Natural killer cell treated with Interleukin-12 subunit alpha and Interleukin-12 subunit beta and Interleukin-15 and Interleukin-18, amount 100 ng/mL, for 72 hours (primary cell): ENCODE measurements at places on chromosomes 2 and 18. TPM values are rescaled to one million over a fixed set of nuclear protein-coding genes. Genes with fewer than 3 reads are reported as not detected.

DNA sequence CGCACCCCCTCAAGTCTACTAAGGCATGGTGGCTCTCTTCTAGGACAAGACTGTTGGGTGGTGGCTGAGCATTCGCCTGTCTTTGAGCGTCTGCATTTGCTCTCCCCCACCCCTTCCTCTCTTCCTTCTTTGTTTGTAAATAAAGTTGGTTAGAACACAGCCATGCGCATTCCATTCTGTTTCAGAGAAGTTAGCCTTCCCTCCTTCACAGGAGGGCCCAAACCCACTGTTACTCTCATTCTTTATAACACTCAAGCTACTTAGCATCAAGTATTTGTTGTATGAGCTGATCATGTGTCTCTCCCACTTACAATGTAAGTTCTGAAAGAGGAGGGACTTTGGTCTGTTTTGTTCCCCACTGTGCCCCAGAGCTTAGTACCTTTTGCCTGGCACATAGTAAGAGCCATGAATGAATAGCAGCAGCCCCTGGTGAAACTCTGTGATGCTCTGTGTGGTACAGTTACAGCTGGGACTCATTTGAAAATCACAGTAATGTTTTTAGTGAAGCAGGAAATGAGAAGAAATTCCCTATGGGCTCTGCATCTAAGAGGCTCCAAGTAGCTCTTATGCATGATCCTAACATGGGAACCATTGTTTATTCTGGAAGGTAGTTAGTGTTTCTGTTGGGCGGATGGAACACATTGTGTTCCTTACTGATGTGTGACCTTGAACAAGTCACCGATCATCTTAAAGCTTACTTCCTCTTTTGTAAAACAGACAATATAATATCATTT, 7.7 kb downstream of the MGAT5 start:
- no peak overlapping the region for H3K4me3 ChIP-seq
- H3K4me1 ChIP-seq: peaks cover 40% of the 10 kb centered on the region
- H3K36me3 ChIP-seq: peaks cover 2% of the 10 kb centered on the region
- peaks cover 8% of the 10 kb centered on the region for H3K27me3 ChIP-seq

Gene CFAP65
- total RNA-seq: not detected

Gene RNF144A
- 66.1 TPM for total RNA-seq

Gene SERPINB13
- not detected for total RNA-seq

Gene SETBP1
- total RNA-seq: 77.9 TPM

Gene DOCK10
- 334 TPM for total RNA-seq

DNA sequence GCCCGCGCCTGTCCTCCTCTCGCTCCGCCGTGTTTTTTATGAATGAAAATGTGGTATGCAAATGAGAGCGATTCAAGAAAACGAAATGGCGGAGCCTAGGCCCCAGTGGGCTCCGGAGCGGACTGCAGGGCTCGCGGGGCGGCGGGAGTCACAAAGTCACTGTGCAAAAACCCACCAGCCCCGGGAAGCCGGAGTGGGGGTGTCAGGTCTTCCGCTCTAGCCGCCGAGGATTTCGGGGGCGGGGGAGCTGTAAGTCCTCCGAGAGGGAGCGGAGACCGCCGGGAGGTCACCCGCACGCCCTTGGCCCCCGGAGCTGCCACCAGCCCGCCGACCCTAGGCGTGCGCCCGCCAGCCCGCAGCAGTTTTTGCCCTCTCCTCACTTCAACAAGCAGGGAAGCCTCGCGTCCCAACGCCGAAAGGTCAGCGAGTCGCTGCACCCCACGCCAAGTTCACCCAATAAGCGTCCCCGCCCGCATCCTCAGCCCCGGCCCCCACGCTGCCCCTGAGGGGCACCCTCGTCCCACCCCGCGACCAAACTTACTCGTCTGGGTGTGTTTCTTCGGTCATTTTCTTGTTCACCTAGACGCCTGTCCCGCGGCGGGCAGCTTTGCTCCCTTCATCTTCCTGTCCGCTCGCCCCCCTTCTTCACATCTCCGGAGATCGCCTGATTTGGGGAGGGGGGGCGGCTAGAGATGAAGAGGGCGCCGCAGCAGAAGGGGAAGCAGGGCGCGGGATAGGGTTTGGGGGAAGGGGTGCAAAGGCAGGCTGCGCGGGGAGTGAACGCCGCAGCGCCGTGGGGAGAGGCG, 775 bp downstream of the SPRED2 start:
- H3K27me3 ChIP-seq: peaks cover 12% of the 10 kb centered on the region
- DNase-seq: peak; percentile 74
- peak overlapping the region; percentile 87 for H3K4me3 ChIP-seq
- peaks cover 19% of the 10 kb centered on the region for H3K4me1 ChIP-seq

DNA sequence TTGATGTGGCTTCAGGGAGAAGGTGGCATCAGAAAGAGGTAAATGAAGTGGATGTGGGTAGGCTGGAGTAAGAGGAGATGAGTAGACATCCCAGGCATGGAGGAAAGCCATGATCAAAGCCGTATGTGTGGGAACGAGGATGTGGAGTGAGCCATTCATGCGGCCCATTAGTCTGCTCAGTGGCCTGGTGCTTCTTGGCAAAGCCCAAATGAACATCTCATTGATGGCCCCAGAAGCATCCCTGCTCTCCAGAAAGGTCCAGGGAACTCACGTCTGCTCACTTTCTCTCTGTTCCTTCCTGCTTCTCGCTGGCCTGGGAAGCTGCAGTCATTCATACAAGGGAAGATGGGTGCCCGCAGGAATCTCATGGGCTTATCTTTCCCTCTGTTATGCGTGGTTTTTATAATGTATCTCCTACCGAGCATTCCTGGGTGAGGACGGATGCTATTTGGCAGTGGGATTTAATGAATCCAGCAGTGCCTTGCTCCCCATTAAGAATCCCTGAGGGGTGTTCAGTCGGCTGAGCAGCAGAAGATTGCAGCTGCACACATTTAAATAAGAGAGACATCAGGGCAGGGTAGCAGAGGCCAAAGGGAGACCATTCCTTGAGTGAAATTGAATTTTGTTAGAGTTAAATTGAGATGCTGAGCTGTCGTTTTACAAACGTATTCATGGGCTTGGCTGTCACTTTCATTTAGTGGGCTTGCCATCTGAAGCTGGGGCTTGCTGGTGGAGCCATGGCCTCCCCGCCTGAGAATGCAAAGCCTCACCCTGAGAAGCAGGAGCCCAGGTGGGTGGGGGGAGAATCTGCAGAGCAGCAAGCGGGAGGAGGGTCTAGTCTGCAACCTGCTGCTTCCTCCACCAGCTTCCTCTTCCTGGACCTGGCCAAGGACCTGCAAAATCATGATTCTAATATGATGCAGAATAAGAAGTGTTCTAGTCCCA, 64.5 kb downstream of the LYPD1 start:
- H3K4me1 ChIP-seq: no peaks in the 10 kb centered on the region
- H3K4me3 ChIP-seq: no peak overlapping the region
- no peaks in the 10 kb centered on the region for H3K27me3 ChIP-seq
- DNase-seq: no peak
- H3K27ac ChIP-seq: no peak overlapping the region

Gene WDR7
- total RNA-seq: 51.1 TPM

Gene AQP4
- not detected for total RNA-seq

- H3K4me1 ChIP-seq: peaks cover 5% of the 10 kb centered on the region
- peaks cover 4% of the 10 kb centered on the region for H3K36me3 ChIP-seq
- no peak overlapping the region for H3K27ac ChIP-seq
- DNase-seq: no peak
Measured at GRCh38 chr2:144040834-144041233, 479.1 kb downstream of the ZEB2 start.

Gene NETO1
- not detected for total RNA-seq
